Left colon (tissue), 2 donors: ENCODE measurements at places on chromosomes 16 and 17. TPM values are rescaled to one million over a fixed set of nuclear protein-coding genes. Genes with fewer than 3 reads are reported as not detected.

GLOD4 gene
- 99.0 TPM for total RNA-seq

KRT12 gene
- total RNA-seq = 3.9 TPM

TOP2A gene
- 10.9 TPM for total RNA-seq

KRT10 gene
- total RNA-seq = 38.9 TPM

HAS3 gene
- 21.1 TPM for total RNA-seq

CTRB1 gene
- total RNA-seq = 2.4 TPM

TADA2A gene
- total RNA-seq = 19.7 TPM

CLEC18A gene
- total RNA-seq = 2.0 TPM

CCL17 gene
- total RNA-seq = not detected

KRTAP2-1 gene
- not detected for total RNA-seq

UBE2G1 gene
- total RNA-seq = 59.5 TPM
